GM04503 (cell line): ENCODE measurements at places on chromosomes 5 and 9.

GRCh38 chr9:127053057-127053821 is 69.2 kb downstream of the ANGPTL2 start:
- no peak for DNase-seq

DNA sequence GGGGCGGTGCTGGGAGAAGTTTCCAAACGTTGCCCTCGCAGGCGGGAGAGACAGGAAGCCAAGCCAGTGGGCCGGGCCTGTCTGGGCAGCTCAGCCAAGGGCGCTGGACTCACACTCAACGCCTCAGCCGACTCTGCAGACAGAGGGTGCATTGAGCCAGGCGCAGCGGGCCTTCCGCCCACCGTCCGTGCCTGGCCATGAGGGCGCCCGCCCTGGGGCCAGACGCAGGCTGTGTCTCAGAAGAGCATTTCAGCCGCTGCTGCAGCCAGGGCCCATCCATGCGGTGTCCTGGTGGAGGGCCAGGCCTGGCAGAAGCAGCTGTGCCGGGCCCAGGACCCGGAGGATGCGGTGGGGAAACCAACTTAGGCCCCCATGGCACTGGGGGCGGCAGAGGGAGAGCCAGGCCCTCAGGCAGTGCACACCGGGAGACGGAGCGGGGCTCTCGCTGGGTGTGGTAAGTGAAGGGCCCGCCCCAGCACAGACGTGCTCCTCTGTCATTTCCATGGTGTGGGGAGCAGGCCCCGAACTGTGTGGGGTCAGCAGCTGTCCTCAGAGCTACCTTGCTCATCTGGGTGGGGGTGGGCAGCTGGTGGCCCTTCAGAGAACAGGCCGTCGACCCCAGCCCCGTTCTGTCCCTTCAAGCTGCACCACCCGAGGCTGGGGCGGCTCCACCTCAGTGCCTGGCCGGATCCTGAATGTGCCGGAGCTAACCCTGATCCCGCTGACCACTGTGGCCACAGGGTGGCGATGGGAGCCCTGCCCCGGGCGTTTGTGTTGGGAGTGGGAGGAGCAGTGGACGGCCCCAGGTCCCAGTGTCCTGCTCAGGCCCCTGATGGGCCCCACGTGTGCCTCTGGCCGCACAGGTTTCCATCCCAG is 18.0 kb downstream of the DNLZ start:
- DNase-seq: no peak

GRCh38 chr9:81028504-81028903 is 660.8 kb downstream of the TLE1 start:
- peak; percentile 57 for DNase-seq

- DNase-seq: no peak
Observed at GRCh38 chr9:78486661-78487060, 189.7 kb downstream of the PSAT1 start.

GRCh38 chr5:51404255-51404654 is 21.0 kb downstream of the ISL1 start:
- DNase-seq: no peak

- no peak for DNase-seq
Observed at GRCh38 chr5:36523926-36524325, 82.5 kb upstream of the SLC1A3 start.

DNA sequence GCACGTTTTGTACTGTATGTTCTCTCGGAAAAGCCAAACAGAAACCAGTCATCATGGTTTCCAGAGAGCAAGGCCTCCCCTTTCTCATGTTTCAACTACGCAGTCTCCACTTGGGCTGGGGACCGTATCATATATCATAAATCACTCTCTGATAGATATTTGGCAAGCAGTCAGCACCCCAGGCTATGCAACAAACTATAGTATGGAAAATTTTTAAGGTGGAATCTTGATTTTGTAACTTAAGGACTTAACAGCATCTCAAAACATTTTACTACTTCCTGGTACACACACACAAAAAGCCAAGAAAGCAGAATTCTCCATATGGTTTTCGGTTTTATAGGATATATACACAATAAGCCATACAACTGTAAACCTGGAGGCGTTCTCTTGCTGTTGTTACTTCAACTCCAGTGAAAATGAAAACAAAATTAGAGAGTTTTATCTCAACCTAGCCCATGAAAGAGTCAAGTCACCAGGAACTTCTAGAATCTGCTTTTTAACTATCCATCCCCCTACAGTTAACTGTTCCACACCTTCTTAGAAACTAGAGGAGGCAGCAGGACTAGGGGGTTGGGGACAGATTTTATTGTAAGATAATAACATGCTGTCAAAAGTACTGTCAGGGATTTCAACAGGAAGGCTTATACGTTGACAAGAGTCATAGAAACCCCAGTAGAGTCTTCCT is 283.4 kb downstream of the NFIB start:
- DNase-seq: no peak

DNA sequence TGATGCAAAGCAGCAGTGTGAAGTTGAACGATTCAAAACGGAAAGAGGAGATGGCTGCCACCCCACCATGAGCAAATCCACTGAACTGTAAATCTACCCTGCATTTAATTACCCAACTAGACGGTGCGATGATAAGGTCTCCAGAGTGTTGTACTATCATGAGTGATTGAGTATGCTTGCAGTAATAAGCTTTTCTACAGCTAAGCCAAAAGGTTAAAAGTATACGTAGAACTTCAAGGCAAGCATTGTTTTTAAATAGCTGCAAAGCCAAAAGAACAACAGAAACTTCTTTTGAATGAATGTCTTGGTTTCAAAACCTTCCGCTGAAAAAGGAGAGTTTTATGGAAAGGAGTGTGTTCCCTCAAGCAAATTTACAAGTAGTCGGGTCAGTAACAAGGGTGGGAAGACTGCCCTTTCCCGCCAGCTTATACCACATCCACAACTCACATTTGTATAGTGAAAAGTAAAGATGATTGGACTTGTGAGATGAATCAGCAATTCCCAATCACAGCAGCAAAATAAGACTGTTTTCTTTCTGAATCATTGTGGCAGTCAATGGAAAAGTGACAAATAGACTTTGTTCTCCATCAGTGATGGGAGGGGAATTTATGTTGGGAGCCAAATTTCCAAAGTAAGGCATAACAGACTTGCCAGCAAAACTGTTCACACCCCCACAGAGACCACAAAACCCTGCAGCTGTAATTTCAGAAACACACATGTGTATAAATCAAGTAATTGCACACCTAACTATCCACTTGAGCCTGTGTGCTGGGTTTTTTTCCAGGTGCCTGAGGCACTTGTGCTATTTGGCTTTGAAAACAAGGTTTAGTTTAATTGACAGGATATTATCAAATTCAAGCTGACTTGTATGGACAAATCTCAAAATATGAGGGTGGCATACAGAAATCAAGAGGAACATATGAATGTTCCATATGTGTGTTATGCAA is 407.7 kb upstream of the GRAMD2B start:
- DNase-seq: no peak

DNA sequence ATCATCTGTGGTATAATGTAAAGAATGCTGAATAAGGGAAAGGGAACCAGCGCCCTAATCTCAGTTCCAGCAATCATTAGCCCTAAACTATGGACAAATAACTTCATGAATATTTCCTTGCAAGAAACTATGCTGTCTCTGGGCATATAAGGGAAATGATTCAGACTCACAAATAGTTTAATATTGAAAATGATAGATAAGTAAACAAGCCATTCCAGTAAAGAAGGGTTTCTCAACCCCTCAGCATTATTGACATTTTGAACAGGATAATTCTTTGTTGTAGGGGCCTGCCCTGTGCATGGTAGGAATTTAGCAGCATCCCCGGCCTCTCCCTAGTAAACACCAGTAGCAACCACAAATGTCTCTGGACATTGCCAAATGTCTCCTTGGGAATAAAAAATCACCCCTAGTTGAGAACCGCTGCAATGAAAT is 23.8 kb downstream of the C5 start:
- peak; percentile 22 for DNase-seq

- no peak for DNase-seq
Observed at GRCh38 chr9:96436456-96437126, 13.4 kb upstream of the HABP4 start.

DNA sequence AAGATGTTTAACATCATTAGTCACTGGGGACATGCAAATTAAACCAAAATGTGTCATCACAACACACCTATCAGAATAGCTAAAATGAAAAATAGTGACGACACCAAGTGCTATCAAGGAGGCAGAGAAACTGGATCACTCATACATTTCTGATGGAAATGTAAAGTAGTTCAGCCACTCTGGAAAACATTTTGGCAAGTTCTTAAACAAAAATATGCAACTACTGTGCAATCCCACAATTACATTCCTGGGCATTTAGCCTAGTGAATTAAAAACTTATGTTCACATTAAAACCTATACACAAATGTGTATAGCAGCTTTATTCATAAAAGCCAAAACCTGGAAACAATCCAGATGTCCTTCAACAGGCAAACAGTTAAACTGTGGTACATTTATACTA is 53.1 kb downstream of the SVEP1 start:
- no peak for DNase-seq

- no peak for DNase-seq
Observed at GRCh38 chr5:96870094-96871026, 5.9 kb upstream of the ERAP2 start.

DNA sequence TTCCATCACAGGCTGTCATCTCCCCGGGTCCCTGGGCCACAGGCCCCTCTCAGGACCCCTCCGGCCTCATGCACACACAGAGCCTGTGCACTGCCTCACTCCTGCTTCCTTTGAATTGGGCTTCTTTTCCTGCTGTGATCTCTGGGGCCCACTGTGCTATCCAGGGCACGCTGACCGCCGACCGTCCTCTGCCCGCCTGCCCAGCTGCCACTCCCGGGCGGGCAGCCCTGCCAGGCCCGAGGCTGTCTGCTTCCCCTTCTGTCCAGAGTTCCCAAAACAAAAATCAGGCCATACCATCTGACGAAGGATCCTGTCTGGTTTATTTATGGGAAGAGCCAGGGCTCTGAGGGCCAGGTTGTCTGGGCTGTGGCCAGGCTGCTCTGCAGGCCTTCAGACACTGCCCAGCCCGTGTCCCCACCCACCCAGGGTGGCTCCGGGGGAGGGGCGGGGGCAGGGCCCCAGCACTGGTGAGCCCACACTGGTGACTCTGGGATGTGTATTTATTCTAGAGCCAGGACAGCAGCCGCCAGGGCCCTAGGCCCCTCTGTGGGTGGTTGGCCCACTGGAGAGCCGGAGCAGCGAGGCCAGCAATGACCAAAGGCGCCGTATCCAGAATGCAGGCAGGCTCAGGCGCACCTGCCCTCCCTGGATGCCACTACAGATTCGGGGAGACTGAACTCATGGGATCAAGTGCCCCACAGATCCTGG is 57.0 kb downstream of the ADAMTS2 start:
- DNase-seq: no peak

GRCh38 chr9:36923025-36923625 is 110.9 kb downstream of the PAX5 start:
- no peak for DNase-seq

DNA sequence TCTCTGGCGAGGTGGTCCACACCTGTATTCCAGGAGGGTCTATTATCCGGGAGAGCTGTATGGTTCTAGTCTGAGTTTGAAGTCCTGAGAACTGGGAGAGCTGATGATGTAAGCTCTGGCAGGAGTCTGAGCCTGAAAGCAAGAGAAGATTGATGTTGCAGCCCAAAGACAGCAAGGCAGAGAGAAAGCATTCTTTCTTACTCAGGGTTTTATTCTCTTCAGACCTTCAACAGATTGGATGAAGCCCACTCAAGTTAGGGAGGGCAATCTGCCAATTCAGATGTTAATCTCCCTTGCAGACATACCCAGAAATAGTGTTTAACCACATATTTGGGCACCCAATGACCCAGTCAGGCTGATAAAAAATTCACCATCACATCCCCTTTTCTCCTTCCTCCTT is 159.1 kb downstream of the CCDC171 start:
- no peak for DNase-seq

DNA sequence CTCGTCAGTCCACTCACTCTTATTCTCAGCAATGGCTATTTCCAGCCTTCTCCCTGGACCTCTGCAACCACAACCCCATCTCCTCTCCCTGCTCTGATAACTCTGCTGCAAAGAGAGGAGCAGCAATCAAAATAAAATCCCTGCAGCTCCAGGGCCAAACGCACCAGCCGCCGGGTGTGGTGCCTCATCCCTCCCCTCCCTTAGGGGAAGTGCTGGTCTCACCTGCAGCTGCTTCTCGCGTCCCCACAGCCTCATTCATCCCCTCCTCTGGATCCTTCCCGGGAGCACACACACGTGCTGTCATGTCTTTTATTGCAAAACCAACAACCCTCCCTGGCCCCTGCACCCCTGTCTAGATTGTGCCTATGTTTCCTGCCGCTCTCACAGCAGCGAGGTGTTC is 77.8 kb downstream of the TENT4A start:
- DNase-seq: no peak

DNA sequence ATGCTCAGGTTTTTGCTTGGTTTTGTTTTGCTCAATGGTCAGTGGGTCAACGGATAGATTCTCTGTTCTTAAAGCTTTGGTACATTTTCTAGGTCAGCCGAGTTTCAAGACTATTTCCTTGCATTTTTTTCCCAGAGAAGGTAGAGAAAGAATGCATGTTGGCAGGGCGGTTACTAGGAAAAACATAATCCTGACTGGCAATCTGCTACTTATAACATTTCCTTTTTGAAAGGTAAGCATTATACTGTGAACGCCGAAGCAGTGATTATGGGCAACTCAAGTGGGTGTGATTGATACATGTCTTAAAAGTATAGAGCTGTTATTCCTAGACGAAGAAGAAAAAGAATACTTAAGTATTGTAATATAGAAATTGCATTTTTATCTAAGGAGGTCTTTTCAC is 273.2 kb downstream of the MAST4 start:
- no peak for DNase-seq

DNA sequence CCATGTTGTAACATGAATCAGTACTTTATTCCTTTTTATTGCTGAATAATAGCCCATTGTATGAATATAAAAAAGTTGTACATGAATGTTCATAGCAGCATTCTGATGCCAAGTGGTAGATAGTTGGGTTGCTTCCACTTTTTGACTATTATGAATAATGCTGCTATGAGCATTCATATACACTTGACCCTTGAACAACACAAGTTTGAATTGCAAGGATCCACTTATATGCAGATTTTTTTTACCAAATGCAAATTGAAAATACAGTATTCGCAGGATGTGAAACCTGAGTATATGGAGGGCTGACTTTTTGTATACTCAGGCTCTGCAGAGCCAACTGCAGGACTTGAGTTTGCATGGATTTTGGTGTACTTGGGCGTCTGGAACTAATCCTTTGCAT is 14.7 kb upstream of the SIL1 start:
- DNase-seq: no peak
